ENCODE measurements at places on chromosomes 2 and 18.

DNA sequence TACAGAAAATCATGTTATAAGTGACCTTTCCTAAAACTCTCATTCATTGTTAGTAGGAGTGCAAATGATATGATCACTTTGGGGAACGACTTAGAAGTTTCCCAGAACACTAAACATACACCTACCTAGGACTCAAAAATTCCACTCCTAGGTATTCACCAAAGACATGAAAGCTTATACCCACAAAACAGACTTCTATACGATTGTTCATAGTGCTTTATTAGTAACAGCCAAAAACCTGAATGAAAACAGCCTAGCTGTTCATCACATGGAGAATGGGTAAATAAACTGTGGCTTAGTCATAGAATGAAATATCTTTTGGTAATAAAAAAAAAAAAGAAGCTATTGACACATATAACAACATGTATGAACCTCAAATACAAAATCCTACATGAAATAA lies 8.8 kb downstream of the NOL10 start:
- DNase-seq: no peak

DNA sequence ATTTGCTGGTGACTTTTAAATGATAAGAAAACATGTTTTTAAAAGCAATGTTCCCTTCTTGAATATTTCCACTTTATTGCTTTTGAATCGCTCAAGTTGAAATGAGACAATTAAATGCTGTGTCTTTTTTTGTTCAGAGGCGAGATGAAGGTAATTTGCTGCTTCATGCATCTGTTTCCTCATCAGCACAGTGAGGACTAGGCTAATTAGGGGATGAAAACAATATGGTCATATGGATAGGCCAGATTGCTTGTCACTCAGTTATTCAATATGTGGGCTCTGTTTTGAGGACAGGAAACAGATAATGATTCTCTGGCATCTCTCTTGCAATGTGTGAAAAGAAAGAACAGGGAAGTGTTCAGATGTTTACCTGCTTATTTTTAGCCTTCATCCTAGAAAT lies 61.0 kb downstream of the ERBB4 start:
- DNase-seq: no peak

- DNase-seq: no peak
These were observed 145.2 kb downstream of the EPHA4 start for GRCh38 chr2:221426929-221427328.

DNA sequence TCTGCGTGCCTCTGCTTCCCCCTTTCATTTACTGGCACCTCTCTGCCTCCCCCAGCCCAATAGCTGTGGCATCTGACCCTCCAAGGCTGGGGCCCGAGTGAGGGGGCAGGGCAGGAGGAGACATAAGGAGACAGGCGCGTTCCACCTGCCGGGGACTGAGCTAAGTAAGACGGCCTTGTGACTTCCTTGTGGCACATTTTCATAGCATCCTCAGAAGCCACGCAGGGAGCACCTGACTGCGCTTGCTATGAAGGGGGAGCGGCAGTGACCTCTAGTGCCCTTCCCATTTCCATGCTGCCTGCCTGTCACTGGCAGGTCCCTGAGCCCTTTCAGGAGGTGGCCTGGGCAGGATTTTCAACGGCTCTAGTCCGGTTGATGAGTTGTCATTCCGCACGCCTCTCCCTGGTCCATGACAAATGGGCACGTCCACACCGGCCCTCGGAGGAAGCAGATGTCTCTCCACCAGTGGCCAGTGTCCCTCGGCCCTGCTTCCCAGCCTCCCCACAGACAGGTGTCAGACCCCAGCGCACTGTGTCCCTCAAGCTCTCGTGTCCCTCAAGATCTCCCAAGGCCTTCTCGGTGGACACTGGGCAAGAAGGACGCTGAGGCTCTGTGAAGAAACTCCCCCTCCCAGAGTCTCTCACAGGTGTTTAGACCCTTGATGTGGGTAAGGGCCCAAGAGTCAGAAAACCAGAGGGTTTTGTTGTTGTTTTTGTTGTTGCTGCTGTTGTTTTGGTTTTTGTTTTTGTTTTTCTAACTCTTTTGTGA lies 42.7 kb downstream of the CYP26B1 start:
- DNase-seq: no peak

All from NCI-H1105 treated with DMSO at 0.1 percent for 48 hours (cell line).